Heart right ventricle (tissue), 16 donors: ENCODE measurements at places on chromosomes 7 and 10.

DNA sequence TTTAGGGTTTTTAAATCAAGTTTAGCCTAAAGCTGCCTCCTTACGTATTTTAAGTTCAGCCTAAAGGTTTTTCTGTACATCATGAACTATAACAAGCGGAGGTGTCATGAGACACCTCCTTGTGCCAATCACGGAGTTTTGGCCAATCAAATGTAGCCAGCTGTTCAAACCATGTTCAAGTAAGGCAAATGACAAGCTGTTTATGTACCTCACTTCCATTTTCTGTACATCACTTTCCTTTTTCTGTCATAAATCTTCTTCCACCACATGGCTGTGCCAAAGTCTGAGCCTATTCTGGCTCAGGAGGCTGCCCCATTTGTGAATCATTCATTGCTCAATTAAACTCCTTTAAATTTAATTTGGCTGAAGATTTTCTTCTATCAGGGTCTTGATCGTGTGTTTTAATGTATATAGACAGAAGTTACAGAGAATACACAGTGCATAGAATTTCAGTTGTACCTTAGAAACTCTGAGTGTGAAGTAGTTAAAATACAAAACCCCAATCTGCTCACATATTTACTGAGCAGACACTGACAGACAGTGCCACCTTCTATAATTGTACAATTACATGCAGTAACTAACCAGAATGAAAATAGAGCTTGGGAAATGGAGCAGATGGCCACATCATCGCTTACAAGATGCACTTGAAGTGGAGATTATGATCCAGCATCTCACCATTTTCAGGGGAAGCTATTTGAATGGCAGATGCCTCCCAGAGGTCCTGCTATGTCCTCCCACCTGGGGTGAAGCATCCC is 76.9 kb upstream of the LANCL2 start:
- DNase-seq, result no peak

DNA sequence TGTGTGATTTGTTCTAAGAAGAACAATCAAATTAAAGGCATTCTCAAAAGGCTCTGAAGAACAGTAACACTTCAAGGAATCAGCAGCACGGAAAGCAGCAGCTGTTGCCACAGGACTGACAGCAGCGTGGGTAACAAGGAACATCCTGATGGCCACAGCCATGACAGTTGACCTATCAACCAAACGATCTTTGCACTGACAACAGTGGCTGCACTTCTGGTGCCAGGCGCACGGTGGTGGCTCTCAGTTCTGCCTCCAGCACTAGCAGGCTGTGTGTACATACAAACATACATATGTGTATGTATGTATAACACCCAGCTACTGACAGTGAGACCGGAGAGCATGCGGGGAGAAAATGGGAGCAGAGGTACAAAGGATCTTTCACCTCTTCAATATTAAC is 114.1 kb downstream of the ZFAND4 start:
- no peak for DNase-seq

- DNase-seq, result no peak
Measured at GRCh38 chr7:22604246-22604645, 104.3 kb upstream of the STEAP1B start.

DNA sequence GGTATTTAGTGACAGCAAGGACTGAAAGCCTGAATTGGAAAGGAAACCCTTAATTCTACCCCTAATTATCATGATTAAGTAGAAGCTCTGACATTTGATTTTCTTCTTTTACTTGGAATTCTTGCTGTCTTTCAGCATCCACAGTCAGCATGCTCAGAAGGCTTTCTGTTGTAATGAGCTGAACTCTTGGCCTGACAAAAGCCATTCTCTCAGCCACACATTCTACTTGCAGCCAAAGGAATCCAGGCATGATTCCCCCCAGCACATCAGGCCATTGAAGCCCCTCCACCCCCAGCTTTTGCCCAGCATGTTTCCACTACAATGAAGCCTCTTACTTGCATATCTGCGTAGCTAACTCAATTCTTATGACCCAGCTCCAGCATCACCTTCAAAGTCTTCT is 94.3 kb upstream of the FRMD4A start:
- no peak for DNase-seq

GRCh38 chr10:75999001-75999400 is 567.6 kb downstream of the LRMDA start:
- no peak for DNase-seq

DNA sequence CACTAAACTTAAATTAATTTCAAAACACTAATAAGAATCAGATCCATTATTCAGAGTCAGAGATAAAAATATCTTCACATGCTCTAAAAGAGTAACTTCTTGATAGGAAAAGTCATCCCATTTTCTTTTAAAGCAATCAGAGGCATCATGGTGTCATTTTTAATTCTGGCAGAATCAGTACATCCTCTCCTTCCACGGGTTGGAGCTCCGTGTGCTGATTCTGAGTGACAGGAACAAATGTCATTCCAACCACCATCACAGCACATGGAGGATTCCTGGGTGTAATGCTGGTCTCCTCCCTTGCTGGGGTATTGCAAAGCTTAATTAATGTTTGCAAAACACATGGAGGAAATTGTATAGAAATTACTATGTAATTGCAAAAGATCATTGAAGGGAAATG is 114.5 kb upstream of the IMMP2L start:
- DNase-seq, result no peak

DNA sequence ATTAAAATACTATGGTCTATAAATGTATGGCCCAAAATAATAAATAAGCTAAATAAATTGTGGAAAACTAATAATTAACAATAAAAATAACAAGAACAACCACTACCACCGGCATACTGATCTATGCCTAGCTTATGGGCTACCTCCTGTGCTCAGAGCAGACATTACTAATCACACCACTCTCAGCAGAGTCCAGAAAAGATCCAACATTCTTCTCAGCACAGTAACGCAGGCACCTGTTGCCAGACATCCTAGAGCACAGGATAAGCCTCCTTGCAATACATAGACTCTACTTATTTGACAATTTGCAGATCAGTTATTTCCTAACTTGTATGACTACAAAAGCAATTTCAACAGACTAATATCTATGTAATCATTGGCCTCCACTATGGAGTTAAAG is 137.1 kb upstream of the NEBL start:
- no peak for DNase-seq

DNA sequence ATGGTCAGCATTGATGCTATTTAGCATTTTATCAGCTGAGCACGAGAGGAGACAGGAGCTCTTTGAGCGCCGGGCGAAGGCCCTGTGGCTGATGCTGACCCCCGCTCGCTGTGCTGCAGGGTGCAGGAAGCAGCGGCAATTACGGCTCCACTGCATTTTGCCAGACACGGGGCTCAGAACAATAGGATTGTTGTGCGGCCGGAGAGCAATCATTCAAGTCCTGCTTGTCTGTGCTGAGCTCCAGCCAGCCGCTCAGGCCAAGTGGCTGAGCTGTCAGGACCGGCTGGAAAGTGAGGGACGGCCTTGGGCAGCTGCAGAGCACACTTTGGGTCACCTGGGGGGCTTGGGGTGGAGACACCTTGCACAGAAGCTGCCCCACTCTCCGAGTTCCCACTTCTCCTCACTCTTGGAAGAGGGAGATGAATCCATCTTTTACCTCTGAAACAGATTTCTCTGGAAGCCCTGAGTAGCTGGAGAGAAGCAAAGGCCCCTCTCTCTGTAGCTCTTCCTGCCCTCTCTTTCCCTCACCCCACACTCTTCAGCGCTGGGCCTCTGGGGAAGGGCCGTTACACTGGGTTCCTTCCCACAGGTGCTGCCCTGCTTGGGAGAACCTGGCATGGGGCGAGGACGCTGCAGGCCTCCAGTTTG is 17.3 kb upstream of the ADARB2 start:
- no peak for DNase-seq

- no peak for DNase-seq
Measured at GRCh38 chr10:98664329-98665042, 217.8 kb upstream of the HPS1 start.

GRCh38 chr10:92699193-92699517 is 9.4 kb downstream of the HHEX start:
- no peak for DNase-seq

- DNase-seq, result no peak
Measured at GRCh38 chr10:97434055-97434454, 8.1 kb downstream of the PGAM1 start.

GRCh38 chr10:22473044-22473443 is 127.7 kb downstream of the SPAG6 start:
- no peak for DNase-seq

GRCh38 chr7:106054971-106055532 is 57.1 kb downstream of the SYPL1 start:
- no peak for DNase-seq

- DNase-seq, result no peak
Measured at GRCh38 chr10:71072131-71072822, 140.1 kb upstream of the UNC5B start.

DNA sequence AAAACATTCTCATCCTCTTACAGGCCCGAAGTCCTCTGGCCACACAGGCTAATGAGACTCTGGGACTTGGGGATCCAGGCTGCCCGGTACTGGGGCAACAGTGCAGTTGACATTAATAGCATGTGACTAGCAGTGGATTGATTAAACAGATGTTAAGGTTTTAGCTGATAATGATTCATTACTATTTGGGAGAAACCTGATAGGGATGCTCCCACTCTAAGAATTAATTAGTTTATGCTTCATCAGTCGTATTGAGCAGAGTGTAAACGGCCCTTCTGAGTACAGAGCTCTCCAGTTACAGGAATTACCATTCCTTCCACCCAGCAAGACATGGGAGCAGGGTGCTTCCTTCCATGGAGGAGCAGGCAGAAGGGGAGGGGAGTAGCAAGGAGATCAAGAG is 82.7 kb downstream of the RPS24 start:
- DNase-seq, result no peak

DNA sequence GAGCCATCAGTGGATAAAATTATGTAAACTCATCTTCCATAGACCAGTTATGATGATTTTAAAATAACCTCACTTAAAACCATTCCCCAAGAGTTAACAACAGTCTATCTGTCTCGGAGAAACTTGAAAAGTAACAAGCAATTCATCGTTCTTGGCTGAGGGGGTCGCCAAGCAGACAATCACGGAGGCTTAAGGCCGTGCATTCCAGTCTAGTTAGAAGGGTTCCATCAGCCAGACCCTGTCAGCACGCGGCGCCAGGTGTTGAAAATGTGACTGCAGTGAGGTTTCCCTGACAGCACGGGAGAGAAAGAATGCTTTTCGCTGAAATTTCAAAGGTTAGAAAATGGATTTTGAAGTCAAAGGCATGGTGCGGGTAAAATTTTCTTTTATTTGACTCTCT is 1025.0 kb upstream of the CELF2 start:
- peak; percentile 4 for DNase-seq

GRCh38 chr10:75470901-75471300 is 39.5 kb downstream of the LRMDA start:
- DNase-seq, result no peak

- DNase-seq, result no peak
Measured at GRCh38 chr10:82969405-82969804, 1094.4 kb downstream of the NRG3 start.

GRCh38 chr7:23292623-23293022 is 6.5 kb upstream of the MALSU1 start:
- no peak for DNase-seq

- no peak for DNase-seq
Measured at GRCh38 chr10:93435621-93436397, 46.3 kb downstream of the MYOF start.

GRCh38 chr10:79176052-79176501 is 107.3 kb downstream of the ZMIZ1 start:
- DNase-seq, result no peak

- DNase-seq, result peak; percentile 40
Measured at GRCh38 chr10:89283936-89284475, 17.8 kb upstream of the IFIT2 start.

DNA sequence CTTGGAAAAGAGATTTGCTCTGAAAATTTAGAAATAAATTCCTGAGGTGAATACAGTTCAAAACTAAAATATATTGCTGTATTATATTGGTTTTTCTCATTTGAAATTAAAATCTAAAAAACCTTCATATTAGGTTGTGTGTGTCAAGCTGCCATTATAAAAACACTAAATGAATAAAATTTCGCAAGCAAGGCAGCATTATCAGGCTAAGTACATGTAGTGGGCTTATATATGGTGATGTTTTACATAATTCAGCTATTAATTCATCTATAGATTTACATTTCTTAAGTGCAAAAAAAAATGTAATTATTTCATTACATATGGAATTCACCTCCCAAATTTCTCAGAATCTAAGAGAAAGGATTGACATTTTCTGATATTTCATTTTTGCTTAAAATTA is 5.3 kb downstream of the MEOX2 start:
- no peak for DNase-seq

DNA sequence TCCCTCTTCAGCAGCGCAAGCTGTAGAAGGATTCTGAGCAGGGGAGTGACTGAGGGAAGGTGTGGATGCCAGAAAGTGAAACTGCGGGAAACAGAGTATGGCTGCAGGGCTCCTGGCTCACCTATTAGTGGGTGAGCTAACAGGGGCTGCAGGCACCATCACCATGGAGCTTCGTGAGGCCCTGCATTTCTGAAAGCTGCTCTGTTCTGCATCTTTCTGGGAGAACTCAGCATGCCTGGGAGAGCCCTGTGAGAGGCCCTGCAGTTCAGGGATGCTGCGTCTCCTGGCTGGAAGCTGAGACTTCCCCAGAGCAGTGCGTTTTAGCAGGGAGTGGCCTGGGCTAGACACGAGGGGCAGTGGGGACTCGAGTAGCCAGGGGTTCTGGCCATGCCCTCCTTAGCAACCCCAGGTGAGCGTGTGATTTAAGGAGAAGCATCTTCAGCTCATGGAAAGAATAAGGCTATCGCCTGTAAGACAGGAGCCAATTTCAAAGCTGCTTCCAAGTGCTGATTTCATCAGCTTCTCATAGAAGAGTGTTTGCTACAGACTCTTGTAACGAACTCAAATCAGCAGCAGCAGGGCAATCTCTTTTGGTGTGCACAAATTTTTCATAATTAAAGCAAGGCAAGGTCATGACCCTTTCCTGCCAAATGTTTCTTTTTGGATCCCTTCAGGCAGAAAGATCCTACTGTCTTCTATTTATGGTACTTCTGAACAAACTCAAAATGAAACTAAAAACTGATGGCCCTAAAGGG is 293.6 kb upstream of the ZNF32 start:
- DNase-seq, result no peak

- DNase-seq, result no peak
Measured at GRCh38 chr10:36253731-36254130, 611.6 kb upstream of the FZD8 start.

- DNase-seq, result no peak
Measured at GRCh38 chr7:8371742-8372141, 61.7 kb upstream of the NXPH1 start.

GRCh38 chr10:116915340-116915739 is 66.0 kb downstream of the ENO4 start:
- no peak for DNase-seq

DNA sequence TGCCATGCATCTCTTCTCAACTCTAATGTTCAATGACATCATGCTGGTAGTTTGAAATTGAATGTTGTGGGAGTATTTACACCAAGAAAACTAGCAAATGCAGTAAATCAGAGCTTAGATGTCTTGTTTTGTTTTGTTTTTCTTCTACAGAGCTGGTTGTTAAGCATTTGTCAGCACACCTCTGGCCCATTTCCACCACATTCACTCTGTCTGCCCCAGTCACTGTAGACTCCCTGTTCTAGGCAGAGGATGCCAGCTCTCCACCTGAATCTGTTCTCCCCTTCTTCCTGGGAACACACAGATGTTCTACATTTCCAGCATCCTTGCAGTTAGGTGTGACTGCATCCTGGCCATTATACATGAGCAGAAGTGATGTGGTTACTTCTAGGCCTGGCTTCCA is 4.1 kb upstream of the ARHGAP22 start:
- DNase-seq, result no peak
